ENCODE measurements at places on chromosomes 3 and 15.
A peak's percentile ranks its signal among the peaks of the same experiment; 100 is the strongest.

DNA sequence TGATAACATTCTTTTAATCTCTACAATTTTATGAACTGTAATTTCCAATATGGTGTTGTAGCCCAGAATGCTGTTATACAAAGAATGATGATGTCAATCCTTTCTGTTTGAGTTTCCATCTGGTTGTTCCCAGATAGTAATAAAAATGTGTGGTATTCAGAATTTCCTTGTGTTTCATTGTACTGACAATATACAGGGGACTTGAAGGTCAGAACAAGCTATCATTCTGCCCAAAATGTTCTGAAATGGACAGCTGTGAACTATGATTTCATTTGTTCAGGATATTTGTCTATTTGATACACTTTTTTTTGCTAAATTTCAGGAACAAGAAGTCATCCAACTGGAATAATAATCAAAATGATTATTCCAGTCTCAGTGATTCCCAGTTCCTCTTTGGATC lies 40.8 kb downstream of the C3orf62 start:
- DNase-seq = no peak

DNA sequence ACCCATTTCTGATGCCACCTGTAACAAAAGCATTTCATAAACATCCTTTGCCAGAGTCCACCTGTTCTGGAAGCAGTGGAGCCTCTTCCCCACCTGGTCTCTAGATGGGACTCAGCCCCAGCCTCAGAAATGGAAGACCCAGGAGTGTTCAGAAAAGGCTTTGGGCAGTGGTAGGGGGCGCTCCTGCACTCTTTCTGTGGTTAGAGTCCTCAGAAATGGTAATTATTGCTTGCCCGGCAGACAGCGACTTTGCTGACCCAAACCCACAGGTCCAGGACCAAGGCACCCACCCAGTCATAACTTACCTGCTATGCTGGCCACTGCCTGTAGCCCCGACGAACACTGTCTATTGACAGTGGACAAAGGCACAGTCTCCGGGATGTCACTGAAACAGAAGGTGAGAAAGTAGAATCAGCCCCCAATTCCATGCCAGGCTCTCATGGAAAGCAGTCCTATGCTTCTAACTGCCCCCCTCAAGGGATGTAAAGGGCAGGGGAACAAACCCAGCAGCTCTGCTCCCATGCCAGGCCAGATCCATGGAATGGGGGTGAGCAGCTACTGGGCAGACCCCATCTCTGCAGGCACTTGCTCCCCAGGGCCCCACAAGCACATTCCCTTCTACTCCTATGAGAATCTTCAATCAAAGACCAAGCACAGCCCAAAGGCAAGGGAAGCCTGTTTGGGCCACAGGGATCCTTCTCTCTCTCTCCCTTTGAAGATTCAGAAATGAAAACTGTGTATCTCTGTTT lies 5.1 kb downstream of the ACAA1 start:
- peak; percentile 39 for DNase-seq

GRCh38 chr15:73225358-73226015 lies 143.3 kb downstream of the HCN4 start:
- DNase-seq = no peak

DNA sequence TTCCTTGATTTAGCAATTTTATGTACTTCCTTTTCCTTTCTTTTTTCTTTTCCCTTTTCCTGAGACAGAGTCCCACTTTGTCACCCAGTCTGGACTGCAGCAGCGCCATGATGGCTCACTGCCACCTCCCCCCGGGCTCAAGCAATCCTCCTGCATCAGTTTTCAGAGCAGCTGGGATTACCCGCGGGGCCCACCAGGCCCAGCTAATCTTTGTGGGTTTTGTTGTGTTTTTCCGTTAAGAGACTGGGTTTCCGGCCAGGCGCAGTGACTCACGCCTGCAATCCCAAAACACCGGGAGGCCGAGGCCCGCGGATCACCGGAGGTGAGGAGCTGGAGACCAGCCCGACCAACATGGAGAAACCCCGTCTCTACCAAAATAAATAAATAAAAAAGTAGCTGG lies 17.7 kb downstream of the GOLGA8S start:
- no peak for DNase-seq

- DNase-seq = peak; percentile 34
Observed at GRCh38 chr3:102235679-102236078, 199.1 kb upstream of the ZPLD1 start.

DNA sequence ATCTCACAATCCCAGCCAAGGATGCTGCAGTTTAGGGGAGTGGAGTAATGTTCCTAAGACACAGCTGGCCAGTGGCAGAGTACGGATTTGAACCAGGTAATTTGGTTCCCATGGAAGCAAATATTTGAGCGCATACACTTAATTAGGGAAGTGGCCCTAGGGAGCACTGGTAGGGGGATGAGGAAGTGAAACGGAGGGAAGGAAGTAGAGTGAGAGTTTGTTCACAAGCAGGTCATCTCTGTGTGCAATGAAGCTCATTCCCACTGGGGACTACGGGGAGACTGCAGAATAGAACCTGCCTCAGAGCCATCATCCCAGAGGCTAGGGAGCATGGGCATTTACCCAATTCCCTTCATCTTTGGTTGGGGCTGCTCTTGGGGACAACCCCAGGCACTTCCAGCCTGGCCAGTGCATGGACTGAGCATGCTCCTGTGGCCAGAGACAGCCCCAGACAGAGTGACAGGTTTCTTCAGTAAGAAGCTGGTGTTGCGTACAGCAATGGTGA lies 317.2 kb upstream of the PROK2 start:
- no peak for DNase-seq

DNA sequence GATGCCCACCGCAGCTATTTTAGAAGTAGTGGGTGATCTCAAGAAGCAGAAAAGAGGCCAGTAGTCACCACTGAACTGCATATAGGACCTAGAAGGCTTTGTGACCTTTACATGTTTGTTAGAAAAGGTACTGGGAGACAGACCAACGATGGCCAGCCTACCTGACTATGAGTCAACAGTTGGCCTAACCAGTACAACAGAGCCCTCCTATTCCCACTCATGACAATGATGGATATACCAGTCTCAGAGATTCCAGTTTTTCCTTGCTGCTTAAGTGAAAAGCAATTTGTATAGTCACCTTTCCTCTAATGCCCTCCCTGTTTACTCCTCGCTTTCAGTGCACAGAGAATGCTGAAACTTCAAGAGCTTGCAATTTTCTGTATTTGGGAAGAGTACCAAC lies 86.6 kb upstream of the PPIB start:
- no peak for DNase-seq

DNA sequence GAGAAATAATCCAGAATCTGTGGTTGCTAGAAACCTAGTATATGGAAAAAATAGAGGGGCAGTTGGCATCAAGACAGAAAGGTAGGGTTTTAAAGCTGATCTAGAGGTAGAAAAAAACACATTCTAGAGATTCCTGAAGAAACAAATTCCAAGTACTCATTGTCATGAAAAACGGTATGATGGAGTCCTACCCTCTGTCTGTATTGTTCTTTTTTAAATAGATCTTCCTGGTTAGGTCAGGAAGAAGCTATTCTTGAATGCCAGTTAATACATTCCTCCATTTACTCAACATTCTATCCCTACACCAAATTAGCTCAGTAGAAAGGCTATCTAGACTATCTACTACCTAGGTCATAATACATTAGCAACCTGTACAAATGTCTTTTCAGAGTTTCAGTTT lies 364.7 kb downstream of the FHIT start:
- no peak for DNase-seq

GRCh38 chr3:161187046-161187445 lies 34.1 kb upstream of the NMD3 start:
- no peak for DNase-seq

DNA sequence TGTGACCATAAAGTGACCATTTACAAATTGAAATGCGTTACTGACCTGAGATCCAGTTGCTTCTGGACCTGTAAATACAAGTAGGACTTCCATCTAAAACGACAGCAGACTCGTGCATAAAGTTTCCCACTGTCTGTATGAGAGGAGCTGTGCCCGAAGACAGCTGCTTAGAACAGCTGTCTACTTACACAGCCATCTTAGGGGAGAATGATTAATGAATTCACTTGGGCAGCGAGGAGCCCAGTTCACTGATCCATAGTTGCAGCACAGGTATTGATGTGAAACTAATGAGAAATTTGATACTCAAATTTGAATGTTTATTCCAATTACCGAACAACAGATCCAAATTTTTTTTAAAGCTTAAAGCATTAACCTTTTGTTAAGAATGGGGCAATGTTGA lies 748.1 kb downstream of the NR2F2 start:
- no peak for DNase-seq

DNA sequence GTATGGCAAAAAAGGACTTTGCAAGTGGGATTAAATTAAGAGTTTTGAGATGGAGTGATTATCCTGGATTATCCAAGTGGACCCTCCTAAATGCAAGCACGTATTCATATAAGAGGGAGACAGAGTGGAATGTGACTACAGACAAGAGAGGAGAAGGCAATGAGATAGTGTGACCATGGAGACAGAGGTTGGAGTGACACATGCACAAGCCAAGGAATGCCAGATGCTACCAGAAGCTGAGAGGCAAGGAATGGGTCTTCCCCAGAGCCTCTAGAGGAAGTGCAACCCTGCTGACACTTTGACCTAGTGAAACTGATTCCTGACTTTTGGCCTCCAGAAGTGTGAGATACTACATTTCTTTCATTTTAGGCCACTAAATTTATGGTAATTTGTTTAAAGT lies 117.2 kb downstream of the UACA start:
- DNase-seq = no peak

DNA sequence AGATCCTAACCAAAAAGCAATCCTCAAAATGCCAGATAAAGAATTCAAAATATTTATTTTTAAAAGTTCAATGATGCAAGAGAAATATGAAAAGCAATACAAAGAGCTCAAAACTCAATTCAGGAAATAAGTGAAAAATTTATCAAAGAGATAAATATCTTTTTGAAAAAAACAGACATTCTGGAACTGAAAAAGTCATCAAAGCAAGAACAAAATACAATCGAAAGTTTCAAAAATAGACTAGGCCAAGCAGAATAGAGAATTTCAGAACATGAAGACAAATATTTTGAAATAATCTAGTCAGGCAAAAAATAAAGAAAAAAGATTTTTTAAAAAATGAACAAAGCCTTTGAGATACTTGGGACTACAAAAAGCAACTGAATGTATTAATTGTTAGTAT lies 83.4 kb upstream of the STT3B start:
- DNase-seq = no peak

DNA sequence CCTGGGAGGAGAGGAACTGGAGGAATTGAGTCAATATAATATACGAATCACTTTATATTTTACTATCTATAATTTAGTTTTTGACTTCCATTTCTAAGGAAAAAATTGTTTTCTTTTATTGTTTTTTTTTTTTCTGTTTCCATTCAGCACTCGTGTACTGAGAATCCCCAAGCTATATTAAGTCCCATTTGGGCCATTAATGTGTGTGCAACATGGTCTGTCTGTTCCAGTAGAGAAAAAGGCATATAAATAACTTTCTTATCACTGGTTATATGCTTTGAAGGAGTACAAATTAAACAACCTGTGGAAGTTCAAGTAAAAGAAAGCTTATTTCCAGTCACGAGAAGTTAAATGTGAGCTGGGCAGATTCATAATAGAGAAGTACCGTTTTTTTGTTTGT lies 498.9 kb upstream of the TPRG1 start:
- DNase-seq = no peak

DNA sequence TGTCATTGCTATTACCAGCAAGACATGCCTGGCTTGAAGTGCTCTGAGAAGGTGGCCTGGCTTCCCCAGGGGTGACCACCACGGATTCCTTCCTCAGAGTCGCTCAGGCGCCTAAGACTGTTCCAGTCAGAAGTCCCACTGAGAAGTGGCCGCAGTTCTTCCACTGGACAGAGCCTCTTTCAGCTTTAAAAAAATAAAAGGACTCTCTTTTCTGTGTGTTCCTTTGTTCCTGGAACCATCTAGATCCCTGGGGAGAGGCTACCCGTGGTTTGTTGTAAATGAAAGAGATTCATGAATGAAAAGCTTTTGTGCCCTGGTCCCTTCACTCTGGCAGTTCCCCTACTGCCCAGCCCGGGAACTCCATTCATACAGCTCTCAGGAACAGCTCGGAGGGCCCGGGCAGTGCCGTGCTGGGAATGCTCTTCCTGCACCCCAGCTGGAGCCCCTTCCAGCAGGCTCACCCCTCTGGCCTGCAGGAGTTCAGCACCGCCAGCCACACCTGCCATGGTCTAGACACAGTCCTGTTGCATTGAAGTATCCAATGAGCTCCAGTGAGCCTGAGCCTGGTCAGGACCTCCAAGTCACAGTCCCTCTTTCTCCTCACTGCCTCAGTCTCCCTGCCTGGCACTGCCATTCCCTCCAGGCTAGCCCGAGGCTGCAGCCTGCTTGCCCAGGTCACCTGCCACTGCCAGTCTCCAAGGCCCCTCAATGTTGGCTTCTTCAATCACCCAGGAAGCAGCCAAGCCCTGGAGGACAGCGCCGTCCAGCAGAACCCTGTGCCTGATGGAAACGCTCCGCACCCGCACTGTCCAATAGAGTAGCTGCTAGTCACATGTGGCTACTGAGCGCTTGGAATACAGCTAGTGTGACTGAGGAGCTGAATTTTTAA lies 75.4 kb downstream of the XXYLT1 start:
- no peak for DNase-seq

GRCh38 chr15:70151003-70151402 lies 53.3 kb upstream of the TLE3 start:
- no peak for DNase-seq

DNA sequence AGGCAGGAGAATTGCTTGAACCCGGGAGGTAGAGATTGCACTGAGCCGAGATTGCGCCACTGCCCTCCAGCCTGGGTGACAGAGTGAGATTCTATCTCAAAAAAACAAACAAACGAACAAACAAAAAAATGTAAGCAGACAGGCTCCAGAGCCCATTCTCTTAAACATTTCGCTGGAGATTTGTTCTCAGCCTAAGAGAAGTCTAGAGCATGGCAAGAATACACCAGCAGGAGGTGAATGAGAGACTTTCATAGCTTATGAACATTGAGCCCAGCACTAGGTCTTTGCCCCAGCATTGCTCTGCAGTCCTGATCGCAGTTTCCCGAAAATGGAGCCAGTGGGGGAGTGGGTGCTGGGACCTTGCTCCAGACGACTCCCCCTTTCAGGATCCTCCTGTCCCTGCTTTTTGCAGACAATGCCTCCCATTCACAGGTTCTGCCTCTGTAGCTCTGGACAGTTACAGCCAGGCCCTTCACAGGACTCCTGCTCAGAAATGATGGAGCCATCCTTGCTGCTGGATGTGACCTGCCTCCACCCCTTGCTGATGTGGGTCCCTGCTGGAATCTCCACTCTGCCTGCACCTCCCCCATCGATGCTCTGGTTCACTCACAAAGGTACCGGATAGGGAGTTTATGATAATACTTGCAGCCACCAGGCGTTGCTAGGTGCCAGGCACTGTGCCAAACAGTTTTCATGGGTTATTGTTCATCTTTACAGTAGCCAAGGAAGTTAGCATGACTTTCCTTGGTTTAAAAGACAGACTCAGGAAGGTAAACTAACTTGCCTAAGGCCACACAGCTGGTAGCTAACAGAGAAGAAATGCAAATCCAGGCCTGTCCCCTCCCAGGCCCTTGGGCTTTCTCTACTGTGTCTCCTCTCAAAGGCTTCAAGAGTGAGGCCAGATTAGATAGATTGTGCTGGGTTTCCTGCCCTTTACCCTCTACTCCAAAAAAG lies 329.7 kb upstream of the TLE3 start:
- DNase-seq = no peak

Data from EL (cell line).